CD8-positive, alpha-beta memory T cell (primary cell): ENCODE measurements at places on chromosomes 4 and X.

DNA sequence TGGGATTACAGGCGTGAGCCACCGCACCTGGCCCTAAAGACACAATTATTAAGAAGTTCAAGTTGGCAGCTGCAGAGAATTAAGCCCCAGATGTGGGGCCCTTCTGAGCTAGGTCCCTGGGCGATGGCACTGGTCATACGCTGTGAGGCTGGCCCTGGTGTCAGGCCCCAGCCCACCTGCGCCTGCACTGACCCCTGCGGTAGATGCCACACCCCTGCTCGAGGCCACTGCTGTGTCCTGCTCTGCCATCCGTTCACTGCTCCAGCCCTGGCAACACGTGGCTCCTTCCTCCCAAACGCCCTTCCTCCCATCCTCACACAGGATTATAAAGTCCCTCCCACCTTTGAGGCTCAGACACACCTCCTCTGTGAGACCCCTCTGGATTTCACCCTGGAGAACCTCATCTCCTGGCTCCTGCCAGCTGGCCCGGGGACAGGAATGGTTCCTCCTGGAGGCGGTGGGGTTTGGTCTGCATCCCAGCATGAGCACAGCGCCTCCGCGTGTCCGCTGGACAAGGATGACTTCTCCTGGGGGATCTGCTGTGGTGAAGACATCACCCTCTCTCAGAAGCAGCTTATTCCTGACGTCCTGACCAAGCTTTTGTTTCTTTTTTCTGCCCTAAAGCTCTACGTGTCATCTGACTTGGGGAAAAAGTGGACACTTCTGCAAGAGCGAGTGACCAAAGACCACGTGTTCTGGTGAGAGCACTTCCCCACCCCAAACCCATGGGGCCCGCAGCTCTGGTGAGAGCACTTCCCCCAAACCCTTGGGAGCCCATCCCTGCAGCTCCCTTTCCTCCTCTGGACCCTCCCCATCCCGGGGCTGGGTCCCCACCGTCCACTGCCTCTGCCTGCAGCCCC lies 219.0 kb upstream of the PSAPL1 start:
- DNase-seq, result no peak

DNA sequence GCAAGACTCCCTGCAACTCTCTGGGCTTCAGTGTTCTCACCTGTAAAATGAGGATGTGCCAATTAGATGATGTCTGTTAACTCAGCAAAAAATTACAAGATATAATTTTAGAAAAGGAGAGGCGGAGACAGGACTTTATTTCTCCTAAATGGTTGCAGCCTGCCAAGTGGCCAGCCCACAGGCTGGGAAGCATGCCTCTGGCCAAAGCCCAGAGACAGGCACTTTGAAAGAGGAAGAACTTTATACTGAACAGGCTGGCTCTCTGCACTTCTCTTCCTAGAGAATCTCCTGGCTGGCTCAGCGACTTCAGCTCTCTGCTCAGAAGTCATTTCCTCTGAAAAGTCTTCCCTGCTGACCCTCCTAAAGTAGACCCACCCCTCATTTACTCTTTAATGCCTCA lies 3.7 kb downstream of the PRDM5 start:
- DNase-seq, result no peak

GRCh38 chr4:188195389-188195985 lies 56.2 kb downstream of the TRIML1 start:
- no peak for DNase-seq

DNA sequence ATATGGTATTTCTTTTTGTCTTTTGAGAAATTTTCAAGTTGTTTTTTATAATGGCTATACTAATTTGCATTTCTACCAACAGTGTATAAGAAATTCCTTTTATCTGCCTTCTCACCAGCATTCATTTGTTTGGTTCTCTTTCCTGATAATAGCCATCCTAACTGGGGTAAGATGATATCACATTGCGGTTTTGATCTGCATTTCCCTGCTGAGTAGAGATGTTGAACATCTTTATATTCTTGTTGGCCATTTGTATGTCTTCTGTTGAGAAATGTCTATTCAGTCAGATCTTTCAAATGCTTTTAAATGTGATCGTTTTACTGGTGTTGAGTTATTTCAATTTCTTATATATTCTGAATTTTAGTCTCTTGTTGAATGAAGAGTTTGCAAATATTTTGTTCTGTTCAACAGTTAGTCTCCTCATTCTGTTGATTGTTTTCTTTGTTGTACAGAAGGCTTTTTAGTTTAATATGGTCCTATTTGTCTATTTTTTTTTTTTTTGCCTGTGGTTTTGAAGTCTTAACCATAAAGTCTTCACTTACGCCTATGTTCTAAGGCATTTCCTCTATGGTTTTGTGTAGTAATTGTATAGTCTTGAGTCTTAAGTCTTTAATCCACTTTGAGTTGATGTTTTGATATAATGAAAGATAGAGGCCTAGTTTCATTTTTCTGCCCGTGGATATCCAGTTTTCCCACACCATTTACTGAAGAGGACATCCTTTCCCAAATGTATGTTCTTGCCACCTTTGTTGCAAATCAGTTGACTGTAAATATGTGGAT lies 1566.9 kb downstream of the STIM2 start:
- DNase-seq, result no peak

- DNase-seq, result peak; percentile 1
Observed at GRCh38 chrX:155880586-155881157, 473 bp upstream of the VAMP7 start.

DNA sequence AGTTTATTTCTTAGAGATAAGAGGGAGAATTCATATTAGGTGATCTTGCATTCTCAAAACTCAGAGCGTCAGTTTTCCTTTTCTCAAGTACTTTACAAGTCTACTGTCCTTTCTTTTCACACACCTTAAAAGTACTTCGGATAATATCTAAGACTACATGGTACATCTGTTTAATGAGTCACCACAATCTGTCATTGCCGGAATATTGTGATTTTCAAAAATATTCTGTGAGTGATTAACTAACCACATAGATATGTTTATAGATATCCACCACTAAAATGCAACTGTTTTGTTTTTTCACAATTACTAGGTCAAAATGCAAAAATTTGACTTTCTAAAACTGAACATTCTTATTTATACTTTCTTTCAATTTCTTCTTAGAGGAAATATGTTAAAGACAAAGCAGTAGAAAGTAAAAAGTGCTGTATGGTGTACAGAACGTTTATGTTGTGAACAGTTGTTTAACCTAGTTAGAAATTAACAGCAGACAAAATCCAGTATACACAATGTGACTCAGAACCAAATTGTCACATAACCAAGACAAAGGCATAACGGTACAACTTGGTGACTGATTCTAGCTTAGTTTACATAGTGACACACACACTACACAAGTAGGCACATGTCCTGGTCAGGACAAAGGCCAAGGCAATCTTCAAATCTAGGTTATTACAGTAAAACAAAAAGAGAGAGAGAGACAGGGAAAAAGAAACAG lies 482.9 kb downstream of the NAF1 start:
- no peak for DNase-seq

DNA sequence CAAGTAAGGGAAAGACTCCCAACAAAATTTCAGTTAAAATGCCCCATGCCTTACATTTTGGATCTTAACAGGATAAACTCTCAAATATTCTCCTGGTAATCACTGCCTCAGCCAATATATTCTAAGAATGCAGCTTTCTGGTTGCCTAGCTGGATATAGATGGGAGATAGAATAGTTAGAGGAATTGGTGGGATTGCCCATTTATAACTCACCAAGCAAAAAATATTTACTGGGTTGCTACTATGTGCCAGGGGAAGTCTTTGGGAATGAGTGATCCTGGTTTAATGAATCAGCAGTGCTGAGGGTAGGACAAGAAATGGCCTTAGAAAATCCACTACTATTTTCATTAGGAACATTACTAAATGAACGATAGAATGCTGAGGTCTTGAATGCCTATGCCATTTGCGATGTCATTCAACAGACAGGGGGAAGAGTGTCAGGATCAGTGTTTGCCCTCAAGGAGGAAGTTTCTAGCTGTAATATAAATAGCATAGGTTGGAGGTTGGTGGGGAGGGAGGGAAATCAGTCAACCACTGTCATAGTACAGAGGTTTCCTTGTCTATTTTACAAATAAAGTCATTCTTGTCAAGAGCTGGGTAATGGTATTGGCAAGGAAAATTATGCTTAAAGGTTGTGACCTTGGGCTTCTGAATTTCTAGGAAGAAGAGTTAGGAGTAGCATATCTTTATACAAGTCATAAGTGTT lies 63.5 kb downstream of the ENOPH1 start:
- no peak for DNase-seq
